ENCODE measurements at places on chromosomes 13 and 19.

GRCh38 chr13:79805317-79805716, 324.4 kb downstream of the NDFIP2 start:
- no peak for DNase-seq

DNA sequence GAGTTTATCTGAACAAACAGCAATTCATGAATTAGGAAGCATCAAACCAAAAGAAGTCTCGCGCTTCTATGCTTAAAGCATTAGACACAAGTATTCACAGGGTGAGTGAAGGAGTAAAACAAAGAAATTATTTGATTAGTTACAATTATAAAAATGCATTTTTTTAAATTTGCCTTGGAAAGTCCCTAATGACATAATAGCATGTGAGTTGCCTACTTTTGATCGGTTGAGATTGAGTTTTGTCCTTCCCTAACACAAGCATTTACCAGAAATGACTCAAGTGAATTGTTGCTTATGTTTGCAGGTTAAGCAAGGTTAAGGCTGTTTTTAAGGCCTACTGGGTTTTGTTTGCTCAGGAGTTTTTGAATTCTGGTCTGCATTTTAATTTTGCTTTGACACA, 389 bp upstream of the ZNF649 start:
- no peak for DNase-seq

DNA sequence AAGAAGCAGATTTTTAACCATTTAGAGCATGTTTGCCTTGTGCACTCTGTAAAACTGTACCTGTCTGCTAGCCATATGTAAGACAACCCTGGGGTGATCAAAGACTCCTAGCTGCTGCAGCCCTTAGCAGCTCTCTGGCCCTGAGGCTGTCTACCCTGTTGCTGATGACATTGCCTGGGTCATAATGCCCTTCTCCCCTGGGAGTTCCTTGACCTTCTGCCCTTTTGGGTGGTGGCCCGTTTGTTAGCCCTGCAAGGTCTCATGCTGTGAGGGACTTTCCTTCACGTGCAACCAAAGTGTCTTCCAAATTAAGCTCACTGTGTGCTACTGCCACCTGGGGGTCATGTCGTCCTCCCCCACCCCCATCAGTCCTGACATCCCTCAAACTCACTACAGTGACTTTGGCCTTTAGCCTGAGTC, 7.4 kb downstream of the GPC6 start:
- DNase-seq, result no peak

DNA sequence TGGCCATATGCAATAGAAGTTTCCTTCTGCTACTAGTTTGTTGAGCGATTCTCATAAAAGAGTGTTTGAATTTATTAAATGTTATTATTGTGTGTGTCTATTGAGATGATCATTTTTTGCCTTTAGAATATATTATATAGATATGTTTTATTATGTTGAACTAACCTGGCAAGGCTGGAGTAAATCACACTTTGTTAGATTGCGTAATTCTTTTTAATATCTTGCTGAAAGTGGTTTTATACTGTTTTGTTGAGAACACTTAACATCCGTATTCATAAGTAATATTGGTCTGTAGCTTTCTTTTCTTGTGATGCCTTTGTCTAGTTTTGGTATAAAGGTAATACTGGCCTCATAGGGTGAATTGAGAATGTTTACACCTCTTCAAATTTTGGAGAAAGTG, 574.3 kb upstream of the PCDH20 start:
- no peak for DNase-seq

GRCh38 chr19:46025835-46026234, 3.0 kb upstream of the PGLYRP1 start:
- no peak for DNase-seq

GRCh38 chr19:54430306-54431254, 15.3 kb downstream of the TTYH1 start:
- DNase-seq, result no peak

DNA sequence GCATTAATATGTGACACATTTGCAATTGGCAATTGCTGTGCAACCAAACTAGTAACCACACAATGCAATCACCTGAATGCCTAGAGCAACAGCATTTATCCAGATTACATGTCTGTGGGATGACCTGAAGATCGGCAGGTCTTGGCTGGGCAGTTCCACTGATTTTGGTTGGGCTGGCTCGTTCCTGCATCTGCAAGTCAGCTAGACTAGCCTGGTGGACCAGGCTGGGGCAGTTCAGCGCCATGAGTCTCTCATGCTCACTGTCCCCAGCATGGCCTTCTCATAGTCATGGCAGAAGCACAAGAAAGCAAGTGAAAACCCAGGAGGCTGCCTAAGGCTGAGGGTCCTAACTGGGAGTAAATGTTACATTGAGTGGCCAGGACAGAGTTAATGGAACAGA, 229.1 kb upstream of the TSHZ3 start:
- DNase-seq, result no peak

- no peak for DNase-seq
These were observed 8.9 kb downstream of the KLC3 start for GRCh38 chr19:45349430-45349941.

DNA sequence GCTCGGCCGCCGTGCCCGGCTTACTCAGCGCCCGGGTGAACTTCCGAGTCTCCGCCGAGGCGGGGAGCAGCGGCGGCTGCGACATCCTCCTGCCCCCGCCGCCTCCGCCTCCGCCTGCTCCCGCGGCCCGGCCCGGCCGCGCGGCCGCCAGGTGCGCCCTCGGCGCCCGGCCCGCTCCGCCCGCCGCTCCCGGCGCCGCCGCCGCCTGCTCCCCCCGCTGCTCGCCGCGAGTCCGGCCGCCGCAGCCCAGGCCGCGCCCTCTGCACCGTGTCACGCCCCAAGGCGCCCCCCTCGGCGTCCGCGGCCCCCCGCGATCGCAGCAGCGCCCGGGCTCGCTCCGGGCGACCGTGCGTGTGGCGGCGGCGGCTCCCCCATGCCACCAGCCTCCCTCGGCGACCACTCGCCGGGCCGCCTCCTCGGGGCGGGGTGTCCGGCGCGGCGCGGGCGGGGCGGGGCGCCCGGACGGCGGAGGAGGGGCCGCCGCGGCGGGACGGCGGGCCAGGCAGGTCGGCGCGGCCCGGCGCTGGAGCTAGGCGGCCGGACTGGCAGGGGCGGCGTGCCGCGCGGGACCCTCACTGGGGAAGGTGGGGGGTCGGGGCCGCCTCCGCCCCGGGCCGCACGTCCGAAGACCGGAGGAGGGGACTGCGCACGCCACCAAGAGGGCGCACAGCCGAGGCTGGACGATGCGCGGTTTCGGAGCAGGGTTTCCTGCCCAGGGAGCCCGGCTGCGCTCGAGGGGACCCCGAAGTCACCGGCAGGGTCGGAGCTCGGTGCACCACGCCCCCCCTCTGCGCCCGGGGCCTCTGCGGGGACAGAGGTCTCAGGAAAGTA, 108.6 kb upstream of the DOCK9 start:
- peak; percentile 66 for DNase-seq

GRCh38 chr13:22744688-22745452, 435.9 kb upstream of the SGCG start:
- no peak for DNase-seq

DNA sequence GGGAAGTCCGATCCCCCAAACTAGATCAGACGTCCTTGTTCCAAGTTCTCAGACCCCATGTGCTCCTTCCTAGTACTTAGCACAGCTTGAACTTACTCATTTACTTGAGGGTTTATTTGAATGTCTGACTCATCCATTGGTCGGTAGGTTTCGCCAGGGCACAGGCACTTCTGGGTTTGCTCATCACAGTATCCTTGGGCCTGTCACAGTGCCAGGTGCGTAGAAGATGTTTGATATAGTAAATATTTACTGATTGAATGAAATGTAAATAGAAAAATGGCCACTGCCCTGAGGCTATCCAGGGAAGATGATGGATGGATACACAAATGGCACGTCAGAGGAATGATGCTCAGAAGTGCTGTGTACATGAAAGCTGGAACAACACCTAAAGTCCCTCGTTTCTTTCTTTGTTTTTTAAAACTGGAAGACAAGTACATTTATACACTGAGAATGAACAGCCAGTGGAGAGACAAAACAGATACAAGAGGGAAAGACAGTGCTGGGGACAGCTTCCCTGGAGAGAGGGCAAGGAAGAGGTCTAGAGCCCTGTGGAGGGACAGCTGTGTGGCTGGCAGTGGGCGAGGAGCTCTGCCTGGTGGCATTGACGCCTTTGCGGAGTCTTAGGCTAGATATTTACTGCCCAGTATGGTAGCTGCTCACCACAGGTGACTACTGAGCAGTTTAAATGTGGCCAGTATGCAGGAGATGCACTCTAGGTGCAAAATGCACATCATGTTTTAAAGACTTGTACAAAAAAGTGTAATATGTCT, 31.2 kb upstream of the KL start:
- DNase-seq, result no peak

- DNase-seq, result no peak
These were observed 21.7 kb downstream of the AKAP8 start for GRCh38 chr19:15357906-15358305.

- no peak for DNase-seq
These were observed 1058.2 kb downstream of the PCDH9 start for GRCh38 chr13:66171920-66172319.

DNA sequence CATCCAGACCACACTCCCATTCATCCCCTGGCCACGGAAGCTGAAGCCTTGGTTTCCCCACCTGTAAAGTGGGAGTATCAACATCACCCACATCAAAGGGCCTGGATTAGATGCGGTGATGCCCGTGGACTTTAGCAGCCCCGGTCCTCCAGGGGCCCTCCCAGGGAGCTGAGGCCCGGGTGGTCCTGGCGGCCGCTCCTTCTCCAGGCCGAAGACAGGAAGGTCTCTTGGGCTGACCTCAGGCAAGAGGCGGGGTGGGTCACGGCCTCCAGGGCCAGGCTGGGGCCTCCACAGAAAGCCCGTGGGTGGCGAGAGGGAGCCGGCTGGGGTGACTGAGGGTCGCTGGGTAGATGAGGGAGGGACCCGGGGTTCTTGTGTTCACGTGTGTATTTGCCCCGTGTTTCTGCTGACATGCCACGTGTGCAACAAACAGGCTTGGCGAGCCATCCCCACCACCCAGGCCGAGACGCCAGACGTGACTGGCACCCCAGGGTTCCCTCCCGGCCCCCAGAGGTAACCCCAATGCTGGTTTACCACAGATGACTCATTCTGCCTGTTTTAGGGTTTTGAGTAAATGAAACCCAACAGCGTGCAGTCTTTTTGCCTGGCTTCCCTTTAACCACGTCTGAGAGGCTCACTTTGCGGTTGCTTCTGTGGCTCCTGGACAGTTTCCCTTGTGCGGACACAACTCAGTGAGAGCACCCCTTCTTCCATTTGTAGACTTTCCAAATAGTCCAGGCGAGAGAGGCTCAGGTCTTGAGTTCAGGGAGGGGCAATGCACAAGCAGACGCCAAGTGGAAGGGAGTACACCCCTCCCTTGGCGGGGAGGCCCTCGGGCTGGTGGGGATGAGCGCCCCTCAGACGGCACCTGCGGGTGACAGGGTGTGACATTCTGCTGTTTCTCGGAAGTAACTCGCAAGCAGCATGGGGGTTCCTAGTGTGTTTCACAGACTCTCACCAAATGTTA, 42.9 kb downstream of the C13orf46 start:
- peak; percentile 28 for DNase-seq

GRCh38 chr13:30376426-30377311, 45.6 kb upstream of the UBE2L5 start:
- DNase-seq, result peak; percentile 30

DNA sequence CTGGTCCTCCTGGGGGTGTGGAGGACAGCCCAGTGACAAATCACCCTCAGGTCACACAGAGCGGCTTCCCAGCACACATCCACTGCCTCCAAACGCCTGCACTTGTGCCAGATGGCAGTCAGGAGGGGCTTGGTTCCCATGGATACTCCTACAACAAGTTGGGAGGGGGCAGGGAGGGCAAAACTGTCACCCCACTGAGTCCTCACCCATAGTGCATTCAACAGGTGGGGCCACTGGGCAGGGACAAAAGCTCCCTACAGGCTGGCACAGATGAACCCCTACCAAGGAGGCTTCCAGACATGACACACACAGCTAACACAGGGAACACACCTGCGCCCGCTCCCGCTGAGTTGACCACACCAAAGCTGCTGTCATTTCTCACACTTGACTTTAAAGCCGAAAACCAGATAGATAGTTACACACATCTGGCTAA, 120.5 kb downstream of the STK24 start:
- no peak for DNase-seq

DNA sequence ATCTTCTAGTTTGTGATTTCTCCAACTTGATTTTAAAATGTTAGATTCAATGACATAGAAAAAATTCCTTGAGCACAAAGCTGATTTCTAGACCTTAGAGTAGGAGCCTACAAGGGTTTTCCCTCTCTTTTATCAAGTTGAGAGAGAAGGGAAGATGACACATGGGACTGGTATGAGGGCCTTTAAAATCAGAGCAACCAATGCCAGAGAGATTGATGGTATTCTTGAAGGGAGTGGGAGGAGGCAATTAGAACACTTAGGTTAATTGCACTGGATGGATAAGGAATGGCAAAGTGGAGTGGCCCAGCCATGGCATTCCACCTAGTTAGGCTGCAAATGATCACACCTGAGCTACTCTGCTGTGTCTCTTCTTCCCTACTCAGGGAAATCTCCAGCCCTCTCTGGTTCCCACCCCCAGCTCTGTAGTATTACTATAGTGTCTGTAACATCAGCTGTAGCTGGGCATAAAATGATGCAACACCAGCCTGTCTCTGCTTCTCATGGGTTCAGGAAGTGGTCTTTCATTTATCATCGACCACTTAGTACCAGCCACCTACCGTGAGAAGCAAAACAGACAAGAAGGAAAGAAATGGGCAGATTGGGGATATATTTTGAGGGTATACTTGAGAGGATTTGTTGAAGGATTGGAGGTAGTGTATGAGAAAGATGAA, 333.6 kb downstream of the DLEU7 start:
- no peak for DNase-seq

GRCh38 chr13:36550177-36550576, 117.9 kb downstream of the CCNA1 start:
- DNase-seq, result no peak

GRCh38 chr19:13861392-13861713, 15.6 kb upstream of the NANOS3 start:
- no peak for DNase-seq

GRCh38 chr13:58994777-58995176, 1169.0 kb downstream of the DIAPH3 start:
- no peak for DNase-seq

DNA sequence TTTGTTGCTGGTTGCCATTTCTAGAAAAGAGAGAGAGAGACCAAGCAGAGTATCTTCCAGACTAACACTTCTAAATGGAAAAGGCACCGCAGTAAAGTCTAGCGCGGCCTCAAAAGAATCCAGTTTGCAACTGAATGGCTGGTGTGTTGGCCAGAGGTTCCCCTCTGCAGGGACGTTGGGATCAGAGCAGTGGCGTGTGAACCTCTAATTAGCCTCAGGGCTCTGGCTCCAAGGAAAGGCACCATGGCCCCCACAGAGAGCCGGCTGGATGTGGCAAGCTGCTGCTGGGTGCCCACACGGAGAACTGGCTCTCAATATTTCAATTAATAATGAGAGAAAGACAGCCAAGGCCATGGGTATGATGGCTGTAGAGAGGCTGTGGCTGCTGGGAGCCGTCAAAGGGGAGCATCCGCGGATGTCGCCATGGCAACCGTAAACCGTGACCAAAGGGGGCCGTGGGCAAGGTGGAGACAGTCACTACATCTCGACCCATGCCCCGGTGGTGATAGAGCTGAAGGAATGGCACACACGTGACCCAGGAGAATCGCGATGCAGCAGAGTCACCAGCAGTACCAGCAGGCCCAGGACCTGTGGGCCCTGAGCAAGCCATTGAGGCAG, 9.5 kb downstream of the VSTM2B start:
- DNase-seq, result no peak

- DNase-seq, result no peak
These were observed 13.2 kb downstream of the SPART start for GRCh38 chr13:36332986-36333385.

Measured in stimulated activated CD8-positive, alpha-beta memory T cell treated with anti-CD3 and anti-CD28 coated beads, Interleukin-15, amount 100 ng/mL, for 4 hours (primary cell).